ENCODE measurements at places on chromosomes 7 and 10.

DNA sequence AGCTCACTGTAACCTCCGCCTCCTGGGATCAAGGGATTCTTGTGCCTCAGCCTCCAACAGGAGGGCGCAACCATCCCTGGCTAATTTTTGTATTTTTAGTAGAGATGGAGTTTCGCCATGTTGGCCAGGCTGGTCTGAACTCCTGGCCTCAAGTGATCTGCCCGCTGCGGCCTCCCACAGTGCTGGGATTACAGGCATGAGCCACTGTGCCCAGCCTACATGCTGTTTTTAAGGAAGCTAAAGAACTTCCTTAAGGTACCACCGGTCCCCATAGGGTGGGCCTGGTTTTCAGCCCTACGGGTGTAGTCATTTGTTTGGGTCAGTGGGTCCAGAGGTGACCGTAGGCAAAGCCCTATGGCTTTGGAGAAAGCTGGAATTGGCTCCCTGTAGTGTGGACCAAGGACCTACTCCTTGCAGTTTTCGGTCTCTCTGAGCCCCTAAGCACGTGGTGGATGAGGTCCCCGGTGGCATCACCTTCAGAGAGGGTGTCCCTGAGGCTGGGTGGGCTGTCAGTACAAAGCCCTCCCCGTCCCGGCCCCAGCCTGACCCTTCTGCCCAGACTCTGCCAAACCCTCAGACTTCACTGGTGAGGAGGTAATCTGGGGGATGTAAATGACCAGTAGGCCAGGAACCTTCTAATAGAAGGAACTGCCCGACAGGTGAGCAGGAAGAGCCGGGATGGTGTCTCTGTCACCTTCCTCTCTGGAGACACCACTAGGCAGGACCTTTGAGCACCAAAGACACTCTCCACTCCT is 30.5 kb downstream of the ANXA11 start:
- DNase-seq, result no peak

DNA sequence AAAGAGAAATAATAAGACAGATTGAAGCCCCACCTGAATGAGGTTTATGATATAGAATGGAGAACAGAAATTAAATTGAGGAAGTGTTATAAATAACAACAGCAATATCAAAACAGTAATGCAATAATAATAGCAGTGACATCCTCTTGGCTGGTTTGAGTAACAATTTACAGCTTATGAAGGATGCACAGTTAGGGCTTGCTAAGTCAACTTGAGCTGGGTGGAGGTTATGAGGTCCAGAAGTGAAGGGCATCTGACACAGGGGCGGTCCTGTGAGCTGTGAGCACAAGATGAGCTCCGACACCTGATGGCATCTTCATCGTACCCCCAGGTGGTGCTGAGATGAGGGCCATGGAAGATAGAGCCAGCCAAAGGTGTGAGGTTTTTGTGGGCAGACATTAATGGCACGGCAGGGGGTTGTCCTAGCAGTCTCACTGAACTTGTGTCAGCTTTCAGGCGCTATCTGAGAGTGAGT is 30.5 kb downstream of the ARHGAP22 start:
- DNase-seq, result no peak

DNA sequence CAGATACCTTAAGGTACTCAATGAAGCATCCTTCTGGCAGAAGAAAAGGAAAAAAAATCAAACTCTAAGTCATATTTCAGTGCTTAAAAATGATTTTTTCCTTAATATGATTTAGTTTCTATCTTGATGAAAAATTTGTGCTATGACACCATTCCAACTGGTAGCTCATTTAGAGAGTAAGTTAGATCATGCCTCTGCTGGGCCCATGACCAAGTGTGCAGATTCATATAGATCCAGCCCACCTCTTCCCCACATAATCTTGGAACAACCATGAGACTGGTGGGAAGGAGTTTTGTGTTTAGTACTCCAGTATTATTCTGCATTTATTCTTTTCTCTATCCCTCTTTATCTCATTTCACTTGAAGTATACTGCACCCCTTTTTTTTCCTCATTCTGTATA is 908.3 kb downstream of the KCNMA1 start:
- no peak for DNase-seq

- no peak for DNase-seq
Measured at GRCh38 chr7:46835556-46835955, 746.4 kb downstream of the TNS3 start.

GRCh38 chr7:30965372-30965771 is 1.6 kb downstream of the GHRHR start:
- no peak for DNase-seq

DNA sequence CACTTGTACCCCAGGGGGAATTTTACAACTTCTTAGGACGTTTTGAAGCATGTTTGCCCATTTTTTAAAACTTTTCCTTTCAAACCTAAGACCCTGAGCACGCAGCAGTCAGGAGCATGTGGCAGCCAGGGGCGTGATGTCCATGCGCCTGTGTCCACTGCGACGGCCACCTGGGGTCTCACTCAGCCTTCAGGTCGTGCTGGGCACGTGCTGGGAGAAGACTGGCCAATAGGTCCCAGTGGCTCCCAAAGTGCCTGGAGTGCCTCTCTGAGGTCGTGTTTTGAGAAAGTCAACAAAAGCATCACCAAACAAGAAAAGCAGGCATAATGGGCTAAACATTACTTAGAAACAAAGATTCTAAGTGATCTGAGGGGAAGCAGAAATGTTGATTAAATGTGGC is 14.8 kb downstream of the LRRC27 start:
- DNase-seq, result no peak

- no peak for DNase-seq
Measured at GRCh38 chr7:131753620-131754222, 197.3 kb upstream of the PODXL start.

DNA sequence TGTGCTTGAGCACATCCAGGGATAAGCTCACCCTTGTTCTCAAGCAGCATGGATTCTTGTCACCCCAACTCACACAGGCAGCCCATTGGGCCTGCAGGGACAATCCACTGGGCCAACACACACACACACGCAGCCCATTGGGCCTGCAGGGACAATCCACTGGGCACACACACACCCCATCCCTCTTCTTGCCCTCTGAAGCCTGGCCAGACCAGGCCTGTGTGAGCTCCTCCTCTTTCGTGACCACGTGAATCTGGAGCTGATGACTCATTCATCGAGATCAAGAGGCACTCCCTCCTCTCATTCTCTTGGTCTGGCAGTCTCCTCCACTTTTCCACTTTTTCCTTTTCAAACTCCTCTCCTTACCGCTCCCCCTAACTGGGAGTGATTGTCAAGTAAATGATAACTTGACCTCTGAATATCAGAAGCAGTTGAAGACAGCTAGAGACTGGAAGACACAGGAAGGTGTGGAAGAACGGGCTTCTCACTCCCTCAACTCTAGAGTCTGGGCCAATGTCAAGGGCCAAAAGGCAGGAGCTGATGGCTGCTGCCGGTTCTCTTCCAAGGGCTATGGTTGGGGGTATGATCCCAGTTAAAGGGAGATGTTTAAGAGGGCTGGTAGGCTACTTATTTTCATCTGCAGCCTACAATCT is 89.7 kb downstream of the HIPK2 start:
- DNase-seq, result no peak

GRCh38 chr10:6046773-6047611 is 15.2 kb downstream of the IL2RA start:
- no peak for DNase-seq

- DNase-seq, result no peak
Measured at GRCh38 chr7:34756025-34756437, 98.0 kb downstream of the NPSR1 start.

DNA sequence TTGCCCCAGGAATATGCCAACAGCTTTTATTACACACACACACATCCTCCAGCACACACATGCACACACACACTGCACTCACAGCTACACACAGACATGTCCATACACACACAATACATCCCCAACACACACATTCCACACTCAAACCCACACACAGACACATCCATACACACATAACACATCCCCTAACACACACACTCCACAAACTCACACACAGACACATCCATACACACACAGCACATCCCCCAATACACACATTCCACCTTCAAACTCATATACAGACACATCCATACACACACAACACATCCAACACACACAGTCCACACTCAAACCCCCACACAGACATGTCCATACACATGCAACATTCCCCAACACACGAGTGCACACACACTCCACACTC is 19.1 kb downstream of the SH3PXD2A start:
- no peak for DNase-seq

DNA sequence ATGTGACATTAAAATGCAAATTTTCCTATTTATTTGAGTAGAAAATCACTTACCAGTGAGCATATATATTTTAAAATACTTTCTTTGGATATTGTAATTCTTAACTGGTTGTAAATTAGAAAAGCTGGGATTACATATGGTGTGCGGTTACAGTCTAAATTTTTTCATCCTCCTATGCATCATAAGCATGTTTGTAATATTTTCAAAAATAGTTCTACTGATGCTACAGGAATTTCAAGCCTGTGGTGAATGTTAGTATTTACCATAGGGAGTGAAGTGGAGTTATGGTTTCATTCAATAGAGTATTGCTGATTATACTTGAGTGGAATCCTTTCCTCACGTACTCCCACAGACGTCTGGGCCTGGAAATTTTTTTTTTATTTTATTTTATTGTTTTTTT is 34.6 kb upstream of the ST7 start:
- DNase-seq, result no peak

DNA sequence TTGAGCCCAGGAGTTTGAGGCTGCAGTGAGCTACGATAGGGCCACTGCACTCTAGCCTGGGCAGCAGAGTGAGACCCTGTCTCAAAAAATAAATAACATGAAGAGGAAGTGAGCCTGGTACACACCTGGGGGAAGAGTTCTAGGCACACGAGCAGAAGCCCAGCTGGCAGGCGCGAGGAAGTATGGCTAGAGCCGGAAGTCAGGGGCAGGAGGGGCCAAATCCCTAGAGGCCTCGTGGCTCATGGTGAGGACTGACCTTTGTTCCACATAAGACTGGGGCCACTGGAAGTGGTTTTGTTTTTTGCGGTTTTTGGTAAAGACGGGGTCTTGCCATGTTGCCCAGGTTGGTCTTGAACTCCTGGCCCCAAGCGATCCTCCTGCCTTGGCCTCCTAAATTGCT is 117.6 kb downstream of the HIP1 start:
- DNase-seq, result no peak

GRCh38 chr7:149292462-149292823 is 30.4 kb downstream of the ZNF783 start:
- DNase-seq, result no peak

DNA sequence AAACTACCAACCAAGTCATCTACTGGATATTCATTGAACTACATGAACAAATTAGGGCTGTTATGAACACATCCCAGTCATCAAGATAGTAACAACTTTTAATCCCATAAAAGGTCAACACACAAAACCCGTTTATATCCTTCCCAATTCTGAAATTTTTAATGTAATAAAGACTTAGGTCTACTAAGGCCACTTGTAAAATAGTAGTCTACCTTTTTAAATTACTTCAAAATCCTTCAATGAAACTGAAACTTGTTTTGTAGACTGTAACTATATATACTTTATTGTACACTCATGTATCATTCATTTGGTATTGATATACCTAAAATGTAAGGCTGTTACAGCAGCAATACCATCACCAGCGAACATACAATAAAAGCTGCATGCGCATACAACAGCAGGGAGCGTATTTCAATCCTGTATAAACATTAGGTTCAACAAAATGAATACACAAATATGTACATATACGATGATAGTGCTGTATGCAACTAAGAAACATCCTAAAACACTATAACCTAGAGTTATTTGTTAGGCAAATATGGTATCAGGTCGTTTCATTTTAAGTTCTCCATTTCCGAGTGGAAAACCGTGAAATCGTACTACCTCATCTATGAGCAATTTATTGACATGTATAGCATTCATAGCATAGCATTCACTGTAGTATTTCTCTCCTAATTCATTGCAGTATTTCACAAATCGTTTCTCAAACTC is 973 bp downstream of the ATAD1 start:
- no peak for DNase-seq

DNA sequence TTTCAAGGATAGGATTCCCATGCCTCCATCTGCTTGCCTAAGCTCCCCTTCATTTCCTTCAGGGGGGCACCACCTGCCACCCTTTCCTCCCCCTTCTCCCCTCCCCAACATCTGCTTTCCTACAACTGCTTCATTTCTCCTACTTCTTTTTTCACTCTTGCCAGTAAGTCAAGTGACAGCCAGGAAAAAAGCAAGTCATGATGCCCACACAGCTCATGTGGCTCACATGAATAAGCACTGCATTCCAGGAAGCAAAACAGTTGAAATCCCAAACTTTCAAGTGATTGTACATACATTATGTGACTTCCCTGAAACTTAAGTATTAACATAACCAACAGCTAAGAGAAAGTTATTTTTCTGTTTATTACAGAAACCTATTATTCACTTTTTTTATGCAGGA is 78.6 kb downstream of the TNS3 start:
- no peak for DNase-seq

DNA sequence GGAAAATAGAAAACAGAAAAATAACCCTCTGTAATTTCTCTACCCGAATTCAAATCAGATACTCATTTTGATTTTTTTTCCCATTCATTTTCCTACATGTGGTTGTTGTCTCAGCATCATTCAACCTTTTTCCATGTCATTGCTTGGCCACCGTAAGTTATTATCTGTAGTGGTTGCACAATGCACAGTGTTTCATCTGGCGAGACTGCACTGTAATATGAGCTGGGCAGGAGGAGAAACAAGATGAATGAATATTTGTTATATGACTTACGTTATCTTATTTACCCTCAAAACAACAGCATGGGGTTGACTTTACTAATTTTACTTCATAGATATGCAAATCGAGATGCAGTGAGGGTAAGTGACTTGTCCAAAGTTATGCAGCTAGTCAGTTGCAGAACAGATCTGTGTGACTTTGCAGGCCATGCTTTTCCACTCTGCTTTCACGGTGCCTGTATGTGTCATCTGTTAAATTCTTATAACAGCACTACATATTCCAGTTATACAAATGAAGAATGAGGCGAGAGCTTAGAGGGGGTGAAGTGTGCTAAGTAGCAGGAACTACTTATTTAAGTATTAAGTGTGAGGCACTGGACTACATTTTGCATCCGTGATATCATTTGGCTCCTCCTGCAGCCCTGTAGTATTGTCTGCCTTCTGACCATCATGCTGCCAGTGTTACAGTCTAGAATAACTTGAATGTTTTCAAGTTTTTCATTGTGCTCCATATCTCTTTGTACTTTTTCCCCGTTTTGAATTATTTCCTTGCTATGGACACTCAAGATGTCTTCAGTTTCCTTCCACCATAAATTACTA is 56.7 kb downstream of the ZMYND11 start:
- DNase-seq, result no peak
